ENCODE measurements at places on chromosomes 2 and 18.

GRCh38 chr2:68098291-68098797 is 35.5 kb upstream of the C1D start:
- no peak for DNase-seq

- DNase-seq = no peak
Observed at GRCh38 chr18:48973731-48974130, 23.0 kb upstream of the SMAD7 start.

DNA sequence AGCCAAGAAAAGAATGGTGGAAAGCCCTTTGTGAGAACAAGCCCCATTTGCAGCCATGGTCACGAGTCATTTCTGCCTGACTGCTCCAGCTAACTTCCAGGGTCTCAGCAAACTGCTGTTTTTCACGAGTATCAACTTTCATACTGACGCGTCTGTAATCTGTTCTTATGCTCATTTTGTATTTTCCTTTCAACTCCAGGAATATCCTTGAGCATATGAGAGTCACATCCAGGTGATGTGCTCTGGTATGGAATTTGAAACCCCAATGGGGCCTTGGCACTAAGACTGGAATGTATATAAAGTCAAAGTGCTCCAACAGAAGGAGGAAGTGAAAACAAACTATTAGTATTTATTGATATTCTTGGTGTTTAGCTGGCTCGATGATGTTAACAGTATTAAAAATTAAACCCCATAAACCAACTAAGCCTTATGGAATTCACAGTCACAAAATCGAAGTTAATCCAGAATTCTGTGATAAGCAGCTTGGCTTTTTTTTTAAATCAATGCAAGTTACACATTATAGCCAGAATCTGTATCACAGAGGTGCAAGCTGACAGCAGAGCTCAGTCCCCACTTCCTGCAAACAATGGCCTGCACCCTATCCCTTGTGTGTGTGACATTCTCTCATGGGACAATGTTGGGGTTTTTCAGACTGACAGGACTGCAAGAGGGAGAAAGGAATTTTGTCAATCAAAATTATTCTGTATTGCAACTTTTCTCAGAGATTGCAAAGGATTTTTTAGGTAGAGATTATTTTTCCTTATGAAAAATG is 26.1 kb downstream of the SLC14A1 start:
- DNase-seq = no peak

DNA sequence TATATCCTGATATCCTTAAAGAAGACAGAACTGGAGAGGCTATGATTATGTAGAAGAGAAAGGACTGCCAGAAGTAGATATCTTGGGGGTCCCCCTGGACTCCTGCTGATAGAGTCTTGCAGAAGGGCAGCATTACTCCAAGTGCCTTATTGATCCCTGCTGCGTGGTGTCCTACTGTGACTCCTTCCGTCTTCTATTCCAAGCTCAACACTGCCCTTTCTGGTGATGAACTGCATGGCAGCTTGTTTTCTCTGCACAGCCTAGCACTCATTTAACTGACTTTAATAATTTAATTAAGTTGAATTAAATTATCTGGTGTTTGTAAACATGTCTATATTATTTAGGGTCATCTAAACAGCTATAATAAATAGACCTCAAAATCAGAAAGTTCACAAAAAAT is 194.1 kb upstream of the DSEL start:
- no peak for DNase-seq

- DNase-seq = no peak
Observed at GRCh38 chr2:85181134-85181631, 48.0 kb downstream of the TCF7L1 start.

DNA sequence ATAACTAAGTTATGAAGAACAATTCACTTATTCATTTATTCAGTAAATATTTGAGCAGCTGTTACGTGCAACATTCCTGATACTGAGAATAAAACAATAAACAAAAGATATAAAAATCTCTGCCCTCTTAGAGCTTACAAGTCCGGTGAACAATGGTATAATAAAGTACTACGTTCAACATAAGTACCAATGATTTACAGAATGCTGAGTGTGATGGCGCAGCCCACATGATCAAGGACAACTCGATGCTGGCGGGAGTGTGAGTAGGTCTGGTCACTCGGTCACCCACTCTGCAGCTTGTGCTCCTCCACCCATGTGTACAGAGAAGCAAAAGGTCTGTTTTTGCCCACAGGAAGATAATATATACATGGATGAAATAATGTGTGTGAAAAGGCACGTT is 254.3 kb downstream of the BCL11A start:
- DNase-seq = no peak
